Amniotic stem cell (primary cell): ENCODE measurements at places on chromosomes 6 and 20.

DNA sequence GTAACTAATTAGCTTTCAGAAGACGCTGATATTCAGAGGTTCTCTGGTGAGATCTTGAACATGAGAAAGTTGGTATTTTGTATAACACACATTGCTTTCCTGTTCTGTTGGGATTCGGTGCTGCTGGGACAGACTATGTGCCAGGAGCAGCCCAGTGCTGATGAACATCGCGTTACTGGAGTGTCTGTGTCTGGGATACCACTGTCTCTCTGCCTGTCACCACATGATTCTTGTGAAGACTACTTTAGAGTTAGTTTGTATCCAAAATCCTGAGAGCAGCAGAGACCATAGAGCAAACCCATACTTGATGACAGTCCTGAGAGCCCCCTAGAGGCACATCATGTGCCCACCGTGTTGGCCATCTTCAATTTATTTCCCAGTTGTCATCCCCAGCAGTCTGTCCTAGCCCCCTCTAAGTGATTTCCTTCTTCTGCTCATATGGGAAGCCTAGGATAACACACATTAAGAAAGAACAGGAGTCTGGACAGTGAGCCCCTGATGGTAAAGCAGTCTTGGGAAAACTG lies 41.8 kb upstream of the TINAG start:
- no peak for DNase-seq

DNA sequence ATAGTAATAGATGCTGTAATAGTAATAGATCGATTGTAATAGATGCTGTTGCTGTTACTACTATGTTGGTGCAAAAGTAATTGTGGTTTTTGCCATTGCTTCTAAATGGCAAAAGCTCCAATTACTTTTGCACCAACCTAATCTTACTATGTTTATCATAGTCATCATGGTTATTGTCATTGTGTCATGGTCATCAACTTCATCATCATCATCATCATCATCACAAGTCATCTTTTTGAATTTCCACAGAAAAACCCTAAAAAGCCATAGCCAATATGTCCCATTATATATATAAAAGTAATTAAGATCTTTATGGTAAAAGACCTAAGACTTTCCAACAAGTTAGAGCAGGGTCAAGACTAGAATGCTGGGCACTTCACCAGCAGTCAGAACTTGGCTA lies 435.1 kb upstream of the MARCKS start:
- no peak for DNase-seq

DNA sequence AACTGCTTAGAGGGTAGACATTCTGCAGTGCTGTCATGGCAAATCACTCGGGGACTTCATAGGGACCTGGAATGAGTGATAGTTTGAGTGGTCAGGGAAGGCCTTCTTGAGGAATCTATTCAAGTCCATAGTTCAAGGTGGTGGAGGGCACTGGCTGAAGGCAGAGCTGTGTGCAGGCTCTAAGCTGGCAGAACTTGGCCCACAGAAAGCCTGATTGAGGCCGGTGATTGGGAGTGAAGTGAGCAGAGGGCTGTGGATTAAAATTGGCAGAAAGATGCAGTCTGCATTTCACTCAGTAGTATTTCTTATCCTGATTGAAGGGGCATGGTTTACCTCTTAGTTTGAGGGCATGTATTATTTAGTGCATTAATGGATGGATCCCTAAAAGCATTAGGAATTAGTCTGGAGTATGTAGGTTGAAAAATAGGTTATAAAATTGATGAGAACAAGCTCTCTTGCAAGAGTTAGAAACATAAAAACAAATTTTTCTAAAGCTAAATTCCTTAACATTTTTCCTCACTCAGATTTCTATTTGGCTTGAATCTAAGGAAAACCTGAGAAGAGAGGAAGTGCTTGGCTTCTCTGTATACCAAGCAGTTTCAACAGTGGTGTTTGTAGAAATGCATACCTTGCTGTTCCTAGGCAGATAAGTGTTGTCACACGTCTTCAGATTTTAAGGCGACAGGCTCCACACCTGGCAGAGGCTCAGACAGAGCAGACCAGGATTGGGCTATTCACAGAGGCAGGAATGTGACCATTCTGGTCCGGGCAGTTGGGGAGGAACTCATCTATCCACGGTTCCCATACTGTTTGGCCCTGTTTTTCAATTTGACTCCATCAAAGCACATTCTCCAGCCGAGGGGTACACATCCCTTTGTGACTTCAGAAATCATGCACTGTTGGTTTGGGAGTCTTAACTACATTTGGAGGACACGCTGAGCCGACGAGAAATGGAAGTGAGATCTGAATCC lies 45.2 kb downstream of the UTRN start:
- no peak for DNase-seq

- DNase-seq: no peak
Observed at GRCh38 chr6:113370508-113371502, 486.3 kb upstream of the MARCKS start.

- DNase-seq: no peak
Observed at GRCh38 chr20:63309261-63310071, 16.5 kb downstream of the COL20A1 start.

- no peak for DNase-seq
Observed at GRCh38 chr20:9241232-9241692, 172.4 kb downstream of the PLCB4 start.

- DNase-seq: no peak
Observed at GRCh38 chr6:51322505-51322904, 503.8 kb downstream of the TFAP2B start.

- no peak for DNase-seq
Observed at GRCh38 chr6:151051164-151051563, 185.7 kb downstream of the MTHFD1L start.

GRCh38 chr6:6125495-6125894 lies 118.8 kb upstream of the NRN1 start:
- no peak for DNase-seq

- no peak for DNase-seq
Observed at GRCh38 chr6:3450888-3451287, 6.0 kb downstream of the SLC22A23 start.

- DNase-seq: no peak
Observed at GRCh38 chr6:34070315-34071135, 75.4 kb downstream of the GRM4 start.

- DNase-seq: no peak
Observed at GRCh38 chr20:62925420-62926228, 681 bp downstream of the DIDO1 start.

DNA sequence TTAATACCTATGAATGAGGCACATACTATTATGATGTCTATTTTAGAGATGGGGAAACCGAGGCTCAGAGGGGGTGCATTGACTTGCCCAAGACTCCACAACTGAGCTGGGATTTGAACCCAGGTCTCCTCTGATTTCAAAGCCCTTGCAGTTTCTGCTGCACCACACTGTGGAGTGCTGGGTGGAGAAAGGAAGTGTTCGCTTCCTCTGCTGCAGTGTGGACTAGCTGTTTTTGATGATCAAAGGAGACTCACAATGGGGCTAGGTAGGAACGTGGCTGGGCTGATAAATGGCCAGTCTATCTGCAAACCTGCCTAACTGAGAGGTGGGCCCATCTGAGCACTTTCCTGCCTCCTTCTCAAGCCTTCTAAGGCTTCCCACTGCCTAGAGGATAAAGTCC lies 87.2 kb downstream of the CD40 start:
- DNase-seq: no peak

GRCh38 chr6:79756496-79756895 lies 125.4 kb downstream of the SH3BGRL2 start:
- DNase-seq: peak; percentile 10

DNA sequence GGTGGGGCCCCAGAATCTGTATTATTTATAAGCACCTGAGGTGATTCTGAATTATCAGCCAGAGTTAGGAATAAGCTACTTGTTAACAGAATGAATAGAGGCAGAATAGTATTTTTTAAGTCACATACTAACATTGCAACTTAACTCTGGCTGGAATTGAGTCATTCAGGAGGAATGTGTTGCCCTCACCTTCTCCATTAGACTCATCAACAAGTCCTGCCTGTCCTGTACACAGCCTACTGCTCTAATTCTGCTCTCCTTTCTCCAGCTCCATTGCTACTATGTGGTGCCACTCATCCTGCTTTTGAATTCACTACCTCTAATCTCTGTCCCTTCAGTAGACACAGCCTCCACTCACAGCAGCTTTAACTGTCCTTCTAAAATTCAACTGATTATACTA lies 669.4 kb downstream of the DHX35 start:
- DNase-seq: no peak

GRCh38 chr6:54053881-54054391 lies 57.3 kb upstream of the MLIP start:
- peak; percentile 48 for DNase-seq

GRCh38 chr6:117956386-117956785 lies 49.3 kb downstream of the SLC35F1 start:
- DNase-seq: no peak

- DNase-seq: no peak
Observed at GRCh38 chr20:22568872-22569344, 15.5 kb downstream of the FOXA2 start.

DNA sequence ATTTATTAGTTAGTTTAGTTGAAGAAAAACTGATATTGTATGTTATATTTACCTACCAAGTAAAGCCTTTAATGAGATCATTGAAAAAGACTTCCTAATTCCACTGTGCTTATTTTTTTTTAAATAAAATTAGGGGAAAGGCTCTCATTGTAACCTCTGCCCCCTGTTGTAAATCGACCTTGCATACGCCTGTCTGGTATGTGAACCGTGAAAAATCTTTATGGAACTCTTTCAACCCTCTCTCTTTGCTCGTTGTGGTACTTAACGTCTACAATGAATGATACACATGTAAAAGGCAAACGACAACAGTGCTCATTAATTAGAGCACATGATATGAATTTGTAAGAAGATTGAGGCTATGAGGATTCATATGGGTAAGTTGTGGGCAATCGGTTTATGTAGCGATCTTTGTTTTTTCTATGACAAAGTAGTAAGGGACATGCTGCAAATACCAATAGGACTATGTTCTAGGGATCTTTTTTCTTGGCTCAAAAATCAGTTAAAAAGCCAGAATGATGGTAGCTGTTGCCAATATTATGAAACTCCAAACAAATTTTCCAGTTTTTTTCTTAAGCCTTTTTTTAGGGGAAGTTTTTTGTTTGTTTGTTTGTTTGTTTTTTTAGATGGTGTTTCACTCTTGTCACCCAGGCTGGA lies 119.0 kb upstream of the MCHR2 start:
- DNase-seq: no peak

DNA sequence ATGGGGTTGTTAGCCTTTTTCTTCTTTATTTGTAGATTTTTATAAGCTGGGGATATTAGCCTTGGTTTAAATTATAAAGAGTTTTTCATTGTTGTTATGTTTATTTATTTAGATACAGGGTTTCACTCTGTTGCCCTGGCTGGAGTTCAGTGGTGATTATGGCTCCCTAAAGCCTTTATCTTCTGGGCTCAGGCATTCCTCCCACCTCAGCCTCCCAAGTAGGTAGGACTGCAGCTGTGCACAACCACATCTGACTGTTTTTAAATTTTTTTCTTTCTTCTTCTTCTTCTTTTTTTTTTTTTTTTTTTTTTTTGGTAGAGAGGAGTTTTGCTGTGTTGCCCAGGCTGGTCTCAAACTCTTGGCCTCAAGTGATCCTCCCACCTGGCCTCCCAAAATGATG lies 80.9 kb downstream of the UBE3D start:
- no peak for DNase-seq

- no peak for DNase-seq
Observed at GRCh38 chr6:16521528-16521927, 239.7 kb downstream of the ATXN1 start.

- DNase-seq: no peak
Observed at GRCh38 chr6:123393331-123393730, 243.4 kb downstream of the TRDN start.

DNA sequence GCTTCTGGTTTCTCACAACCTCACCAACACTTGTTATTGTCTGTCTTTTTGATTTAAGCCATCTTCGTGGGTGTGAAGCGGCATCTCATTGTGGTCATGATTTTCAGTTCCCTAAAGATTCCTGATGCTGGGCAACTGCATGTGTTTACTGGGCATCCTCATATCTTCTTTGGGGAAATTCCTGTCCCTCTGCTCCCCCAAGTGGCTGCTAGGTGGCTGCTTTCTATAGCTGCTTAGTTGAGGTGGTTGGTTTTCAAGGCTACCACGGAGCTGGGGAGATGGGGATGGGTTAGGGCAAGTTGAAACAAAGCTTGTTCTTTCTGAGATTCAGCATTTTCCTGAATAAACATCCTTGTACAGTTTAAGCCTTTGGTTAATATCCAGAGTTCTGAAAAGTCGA lies 403.9 kb upstream of the SULF2 start:
- no peak for DNase-seq

GRCh38 chr6:3039384-3039783 lies 28.9 kb upstream of the RIPK1 start:
- no peak for DNase-seq

DNA sequence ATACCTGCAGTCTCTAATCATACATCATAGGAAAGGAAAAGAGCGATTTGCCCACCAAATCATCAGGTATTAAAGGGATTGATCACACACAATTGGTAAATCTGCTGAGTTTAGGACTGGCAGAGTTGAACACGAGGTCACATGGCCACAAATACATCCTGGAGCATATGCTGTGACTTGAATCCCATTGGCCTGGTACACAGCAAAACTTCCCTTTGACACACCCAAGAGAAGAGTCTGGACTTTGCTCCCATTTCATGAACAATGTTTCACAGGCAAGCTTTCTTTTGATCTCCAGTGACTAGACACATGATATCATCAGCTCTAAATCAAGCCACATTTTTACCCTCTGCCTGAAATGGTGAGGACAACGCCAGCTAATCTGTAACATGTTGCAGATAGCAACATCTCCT lies 117.9 kb downstream of the ISM1 start:
- DNase-seq: no peak

DNA sequence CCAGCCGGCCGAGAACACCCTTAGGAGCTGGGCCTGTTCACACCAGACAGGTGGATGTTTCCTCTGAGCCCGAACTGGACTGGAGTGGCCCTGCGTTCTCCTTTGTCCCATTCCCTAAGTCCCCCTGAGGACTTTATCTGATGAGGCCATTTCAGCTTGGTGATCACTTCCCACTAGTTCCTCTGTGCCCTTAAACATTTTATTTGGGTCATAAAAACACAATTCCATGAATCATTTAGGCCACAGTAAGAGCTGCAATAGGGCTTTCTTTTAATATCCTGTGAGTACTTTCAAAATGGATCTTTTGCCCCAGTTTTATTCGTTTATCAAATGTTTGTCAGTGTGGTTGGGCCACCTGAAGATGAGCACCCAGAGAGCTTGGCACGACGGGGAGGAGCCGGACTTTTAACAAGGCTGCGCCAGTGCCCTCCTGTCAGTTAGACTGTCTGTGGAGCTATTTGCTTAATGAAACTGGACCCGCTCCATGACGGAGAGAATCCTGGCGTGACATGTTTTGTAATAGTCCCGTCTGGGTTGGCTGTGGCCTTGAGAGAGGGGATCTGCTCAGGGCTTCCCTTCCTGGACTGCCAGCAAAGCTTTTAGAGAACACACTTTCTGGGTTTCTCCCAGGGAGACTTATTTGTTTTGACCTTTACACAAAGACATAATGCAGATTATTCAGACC lies 53.5 kb downstream of the ZDHHC14 start:
- DNase-seq: no peak

DNA sequence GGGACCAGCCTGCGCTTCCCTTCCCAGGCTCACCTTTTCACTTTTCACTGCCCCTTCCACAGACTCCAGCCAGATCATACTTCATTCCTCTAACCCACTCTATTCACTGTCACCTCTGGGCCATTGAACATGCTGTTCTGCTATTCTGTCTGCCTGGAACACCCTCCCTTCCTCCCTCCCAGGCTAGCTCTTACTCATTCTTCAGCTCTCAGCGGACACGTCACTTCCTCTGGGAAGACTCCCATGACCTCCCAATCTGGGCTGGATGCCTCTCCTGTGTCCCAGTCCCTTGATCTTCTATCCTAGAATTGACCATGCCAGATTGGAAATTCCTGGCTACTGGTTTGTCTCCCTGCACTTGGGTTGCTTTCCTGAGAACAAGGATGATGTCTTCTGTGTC lies 5.0 kb downstream of the SLC12A5 start:
- DNase-seq: no peak
